GM04503 (cell line): ENCODE measurements at places on chromosomes 6 and 20.

DNA sequence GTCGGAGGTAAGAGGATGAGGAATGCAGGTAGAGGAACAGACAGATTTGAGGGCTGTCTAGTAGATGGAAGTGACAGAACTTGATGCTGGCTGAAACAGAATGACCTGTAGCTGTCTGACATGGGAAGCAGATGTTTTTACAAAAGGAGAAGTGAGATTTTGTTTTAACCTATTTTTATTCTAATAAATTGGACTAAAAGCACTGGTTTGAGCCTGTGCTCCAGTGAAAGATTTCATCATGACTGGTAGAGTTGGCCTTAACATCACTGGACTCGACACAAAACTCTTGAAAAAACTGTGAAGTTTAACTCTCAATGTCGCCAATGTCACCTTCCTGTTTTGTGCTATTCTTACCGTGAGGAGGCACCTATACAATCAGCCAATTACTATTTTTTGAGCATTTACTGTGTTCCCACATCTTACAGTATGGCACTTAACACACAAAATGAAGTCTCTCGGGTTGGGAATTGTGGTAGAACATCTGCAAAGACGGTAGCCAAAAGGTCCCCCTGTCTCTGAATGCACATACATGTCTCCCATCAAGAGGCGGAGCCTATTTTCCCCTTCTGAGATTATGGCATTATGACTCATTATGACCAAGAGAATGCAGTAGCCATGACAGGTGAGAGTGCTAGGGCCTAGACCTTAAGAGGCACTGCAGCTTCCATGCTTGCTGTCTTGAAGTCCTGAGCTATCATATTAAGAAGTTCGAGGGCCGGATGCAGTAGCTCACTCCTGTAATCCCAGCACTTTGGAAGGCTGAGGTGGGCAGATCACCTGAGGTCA, 93.2 kb downstream of the FOXF2 start:
- DNase-seq, result no peak

DNA sequence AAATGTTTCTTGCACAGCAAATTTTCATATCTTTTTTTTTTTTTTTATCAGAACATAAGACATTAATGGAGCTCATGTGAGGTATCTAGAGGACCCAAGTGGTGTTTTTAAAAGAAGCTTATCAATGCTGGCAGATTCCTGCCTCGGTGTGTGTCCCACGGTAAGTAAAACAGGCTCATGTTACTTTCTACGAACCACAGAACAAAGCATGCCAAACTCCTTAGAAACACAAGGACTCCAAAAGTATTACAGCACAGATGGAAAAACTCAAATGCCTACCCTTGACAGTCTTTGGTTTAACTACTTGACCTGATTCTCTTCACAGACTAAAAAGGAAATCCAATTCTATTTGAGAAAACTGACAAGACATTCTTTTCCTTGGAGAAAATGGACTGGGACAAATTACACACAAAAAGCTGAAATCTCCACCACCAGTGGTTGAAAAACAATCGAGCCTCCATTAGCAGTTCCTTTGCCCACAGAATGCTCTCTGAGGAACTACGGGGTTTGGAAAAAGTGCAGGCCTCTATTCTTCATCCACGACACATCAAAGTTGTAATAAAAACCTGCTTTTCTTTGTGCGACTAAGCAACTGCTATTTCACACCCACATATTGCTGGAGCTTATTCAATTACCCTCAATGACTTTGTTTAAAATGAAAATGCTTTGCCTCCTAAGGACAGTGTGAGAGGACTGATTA, 5.4 kb downstream of the METTL24 start:
- DNase-seq, result no peak

DNA sequence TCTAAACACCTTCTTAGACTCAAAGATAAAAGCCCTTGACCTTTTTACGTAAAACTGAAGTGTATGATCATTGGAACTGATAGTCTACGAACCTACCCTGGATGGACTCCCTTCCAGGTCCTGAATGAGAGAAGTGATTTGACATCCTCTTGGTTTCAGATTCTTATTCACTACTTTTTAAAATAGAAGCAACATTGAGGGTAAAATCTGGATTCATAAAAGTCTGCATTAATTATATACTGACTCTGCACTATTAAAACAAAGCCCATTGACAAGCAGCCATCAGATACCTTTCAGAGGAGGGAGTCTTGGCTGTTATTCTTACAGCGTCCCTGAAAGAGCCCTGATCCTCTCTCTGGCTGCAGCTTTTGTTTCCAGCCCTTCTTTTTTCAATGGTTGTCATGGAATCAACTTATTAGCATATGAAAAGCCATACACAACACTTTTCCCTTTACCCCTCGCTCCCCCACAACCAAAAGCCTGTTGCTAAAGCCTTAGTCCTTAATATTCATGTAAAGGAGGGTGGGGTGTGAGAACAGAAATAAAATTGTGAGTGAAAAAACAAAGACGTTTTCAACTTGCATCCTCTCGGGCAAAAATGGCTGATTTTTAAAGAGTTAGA, 270.0 kb upstream of the MARCKS start:
- no peak for DNase-seq

GRCh38 chr6:92538926-92539325, 880.4 kb downstream of the EPHA7 start:
- no peak for DNase-seq

DNA sequence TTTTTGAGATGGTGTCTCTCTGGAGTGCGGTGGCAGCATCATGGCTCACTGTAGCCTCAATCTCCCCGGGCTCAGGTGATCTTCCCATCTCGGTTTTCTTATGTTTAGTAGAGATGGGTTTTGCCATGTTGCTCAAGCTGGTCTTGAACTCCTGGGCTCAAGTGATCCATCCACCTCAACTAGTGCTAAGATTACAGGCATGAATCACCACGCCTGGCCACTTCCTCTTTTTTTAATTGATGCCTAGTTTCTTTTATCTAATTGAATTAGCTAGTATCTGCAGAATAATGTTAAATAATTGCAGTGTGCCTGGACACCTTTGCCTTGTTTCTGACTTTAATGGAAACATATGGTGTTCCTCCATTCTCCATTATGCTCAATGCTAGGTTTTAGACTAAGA, 38.4 kb upstream of the SLC22A16 start:
- no peak for DNase-seq

GRCh38 chr6:164531736-164532135, 777.7 kb downstream of the C6orf118 start:
- no peak for DNase-seq

DNA sequence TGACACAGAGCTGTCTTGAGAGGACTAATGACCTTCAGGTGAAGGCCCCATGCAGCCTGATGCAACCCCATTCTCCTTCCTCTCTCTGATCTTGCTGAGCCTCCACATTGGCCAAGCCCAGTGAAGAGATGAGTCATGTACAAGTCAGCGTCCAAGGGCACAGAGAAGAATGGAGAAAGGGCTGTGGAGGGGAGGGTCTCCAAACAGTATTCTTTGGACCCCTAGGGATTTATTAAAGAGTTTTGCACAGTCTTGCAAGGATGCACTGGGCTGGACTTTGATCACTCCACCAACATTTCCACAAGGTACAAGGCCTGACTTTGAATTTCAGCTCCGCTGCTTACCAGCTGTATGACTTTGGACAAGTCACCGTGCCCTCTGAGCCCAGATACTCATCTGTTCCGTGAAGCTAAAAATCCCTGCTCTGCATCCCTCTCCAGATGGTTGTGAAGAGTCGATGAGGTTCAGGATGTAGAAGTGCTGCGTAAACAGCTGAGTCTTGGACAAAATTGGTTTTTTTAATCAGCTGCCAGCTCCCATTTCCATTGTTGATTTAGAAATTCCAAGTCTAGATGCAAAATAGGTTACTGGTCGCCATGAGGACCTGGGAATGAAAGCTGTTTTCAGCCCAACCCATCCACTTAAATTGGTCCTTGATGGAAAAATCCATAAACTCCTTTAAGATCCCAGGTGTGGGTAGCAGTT, 14.1 kb upstream of the KCNG1 start:
- no peak for DNase-seq

DNA sequence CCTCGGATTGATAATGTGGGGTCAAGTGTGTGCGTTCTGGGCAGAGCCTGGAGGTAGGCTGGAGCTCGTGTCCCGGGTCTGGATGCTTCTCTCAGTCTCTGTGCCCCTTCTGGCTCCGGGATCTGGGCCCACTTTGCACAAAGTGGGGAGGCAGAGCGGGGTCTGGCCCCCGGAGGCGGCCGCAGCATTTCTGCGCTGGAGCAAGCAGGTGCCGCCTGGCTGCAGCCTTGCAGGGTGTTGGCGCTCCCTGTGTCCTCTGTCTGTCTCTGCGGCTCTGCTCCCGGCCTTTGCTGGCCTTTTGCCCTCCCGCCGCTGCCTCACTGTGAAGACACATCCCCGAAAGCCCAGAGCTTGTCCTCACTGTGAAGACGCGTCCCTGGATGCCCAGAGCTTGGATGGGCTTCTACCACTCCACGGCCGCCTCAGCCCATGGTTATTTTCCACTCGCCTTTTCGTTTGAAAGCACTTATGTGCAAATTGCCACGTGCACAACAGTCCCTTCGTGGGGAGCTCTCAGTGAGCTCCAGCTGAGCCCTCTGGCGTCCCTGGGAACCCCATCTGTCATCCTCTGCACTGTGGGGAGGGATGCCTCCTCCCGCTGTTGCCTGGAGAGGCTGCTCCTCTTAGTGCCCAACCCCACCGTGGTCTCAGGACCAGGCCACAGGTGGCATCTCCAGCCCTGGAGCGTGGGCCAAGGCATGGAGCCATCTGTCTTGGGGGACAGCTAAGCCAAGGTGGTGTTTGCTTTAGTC, 17.4 kb downstream of the SLCO4A1 start:
- DNase-seq, result no peak

DNA sequence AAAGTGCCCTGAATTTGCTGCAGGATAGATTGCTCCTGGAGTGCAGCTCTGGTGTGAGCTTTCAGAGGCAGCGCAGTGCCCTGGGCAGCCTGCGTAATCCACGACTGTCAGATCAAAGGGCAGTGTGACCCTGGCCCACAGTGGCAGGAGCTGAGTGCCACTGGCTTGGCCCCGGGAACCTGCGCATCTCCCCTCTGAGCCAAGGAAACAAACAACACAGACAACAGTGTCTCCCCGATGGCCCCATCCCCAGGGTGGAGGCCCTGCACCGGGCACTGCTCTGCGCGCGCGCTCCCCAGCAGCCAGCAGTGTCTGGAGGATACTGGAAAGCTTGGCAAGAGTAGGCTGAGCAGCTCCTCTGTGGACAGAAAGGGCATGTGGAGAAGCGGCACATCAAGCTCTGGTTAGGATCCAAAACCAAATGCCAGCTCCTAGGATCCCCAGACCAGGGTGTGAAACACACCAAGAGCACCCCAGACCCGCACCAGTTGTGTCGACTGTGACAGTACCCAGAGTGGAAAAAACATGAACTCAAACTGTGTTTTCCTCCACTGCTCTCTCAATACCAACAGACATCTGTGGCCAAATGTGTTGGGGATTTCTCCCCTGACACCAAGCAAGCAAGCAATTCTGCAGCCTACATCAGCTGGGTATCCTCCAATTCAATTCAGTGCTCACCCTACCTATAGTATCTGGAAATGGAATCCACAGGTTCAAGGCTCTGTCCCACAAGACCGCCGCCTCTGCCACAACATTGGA, 26.7 kb downstream of the RBCK1 start:
- no peak for DNase-seq

GRCh38 chr6:139732451-139732850, 358.0 kb upstream of the CITED2 start:
- DNase-seq, result no peak

- no peak for DNase-seq
Measured at GRCh38 chr6:17866876-17867444, 120.5 kb downstream of the KIF13A start.

DNA sequence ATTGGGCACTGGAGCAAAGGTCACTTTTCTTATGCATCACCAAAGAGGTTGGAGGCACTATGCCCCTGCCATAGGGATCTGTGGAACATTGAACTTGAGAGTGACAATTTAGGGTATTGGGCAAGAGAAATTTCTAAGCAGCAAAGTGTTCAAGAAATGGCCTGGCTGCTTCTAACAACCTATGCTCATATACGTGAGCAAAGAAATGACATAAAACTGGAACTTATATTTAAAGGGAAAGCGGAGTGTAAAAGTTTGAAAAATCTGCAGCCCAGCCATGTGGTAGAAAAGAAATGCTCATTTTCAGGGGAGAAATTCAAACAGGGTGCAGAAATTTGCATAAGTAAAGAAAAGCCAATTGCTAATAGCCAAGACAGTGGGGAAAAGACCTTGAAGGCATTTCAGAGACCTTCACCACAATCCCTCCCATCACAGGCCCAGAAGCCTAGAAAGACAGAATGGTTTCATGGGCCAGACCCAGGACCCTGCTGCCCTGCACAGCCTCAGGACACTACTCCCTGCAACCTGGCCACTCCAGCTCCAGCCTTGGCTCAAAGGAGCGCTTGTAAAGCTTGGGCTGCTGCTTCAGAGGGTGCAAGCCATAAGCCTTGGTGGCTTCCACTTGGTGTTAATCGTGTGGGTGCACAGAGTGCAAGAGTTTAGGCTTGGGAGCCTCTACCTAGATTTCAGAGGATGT, 24.4 kb downstream of the NCR2 start:
- DNase-seq, result no peak

DNA sequence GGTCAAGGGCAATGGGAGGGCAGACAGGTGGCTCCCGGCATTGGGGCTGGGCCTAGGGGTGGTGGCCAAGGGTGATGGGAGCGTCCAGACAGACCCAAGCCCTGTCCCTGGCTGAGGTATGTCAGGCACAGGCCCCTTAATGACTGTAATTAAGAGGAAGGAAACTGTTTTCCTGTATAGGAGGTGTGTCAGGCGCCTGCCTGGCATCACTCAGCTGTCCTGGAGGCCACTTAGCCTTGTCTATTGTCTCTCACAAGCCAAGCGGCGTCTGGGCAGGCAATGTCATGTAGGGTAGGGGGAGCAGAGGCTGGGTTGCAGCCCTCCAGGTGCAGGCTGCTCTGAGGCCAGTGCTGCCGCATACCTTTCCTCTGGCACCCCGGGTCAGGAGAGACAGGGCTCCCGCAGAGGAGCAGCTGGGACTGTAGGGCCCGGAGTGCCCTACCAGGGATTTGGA, 3.9 kb upstream of the FAM83C start:
- DNase-seq, result no peak

GRCh38 chr20:25177890-25178321, 17.6 kb upstream of the ENTPD6 start:
- no peak for DNase-seq

- no peak for DNase-seq
Measured at GRCh38 chr6:168313431-168314011, 6.1 kb downstream of the DACT2 start.

GRCh38 chr6:108596956-108597355, 36.2 kb downstream of the FOXO3 start:
- no peak for DNase-seq

DNA sequence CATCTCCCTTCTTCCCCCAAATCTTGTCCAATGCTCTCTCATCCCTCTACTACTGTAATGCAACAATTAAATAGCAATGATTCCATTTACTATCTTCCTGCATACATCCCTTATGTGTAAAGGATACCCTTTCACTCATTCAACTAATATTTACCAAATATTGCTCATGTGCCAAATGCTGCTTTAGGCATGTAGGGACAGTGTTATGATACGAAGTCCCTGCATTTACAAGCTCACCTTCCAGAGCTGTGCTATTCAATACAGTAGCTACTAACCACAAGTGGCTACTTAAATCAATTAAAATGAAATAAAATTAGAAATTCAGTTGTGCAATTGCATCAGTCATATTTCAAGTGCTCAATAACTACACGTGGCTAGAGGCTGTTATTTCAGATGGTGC, 41.1 kb downstream of the GMDS start:
- DNase-seq, result no peak

- DNase-seq, result no peak
Measured at GRCh38 chr6:95553880-95554279, 23.5 kb upstream of the MANEA start.

GRCh38 chr20:3711484-3711941, 887 bp downstream of the SIGLEC1 start:
- no peak for DNase-seq
